ENCODE measurements at places on chromosomes 6 and 20.

- DNase-seq = no peak
These were observed 13.5 kb downstream of the FOXF2 start for GRCh38 chr6:1402868-1403267.

DNA sequence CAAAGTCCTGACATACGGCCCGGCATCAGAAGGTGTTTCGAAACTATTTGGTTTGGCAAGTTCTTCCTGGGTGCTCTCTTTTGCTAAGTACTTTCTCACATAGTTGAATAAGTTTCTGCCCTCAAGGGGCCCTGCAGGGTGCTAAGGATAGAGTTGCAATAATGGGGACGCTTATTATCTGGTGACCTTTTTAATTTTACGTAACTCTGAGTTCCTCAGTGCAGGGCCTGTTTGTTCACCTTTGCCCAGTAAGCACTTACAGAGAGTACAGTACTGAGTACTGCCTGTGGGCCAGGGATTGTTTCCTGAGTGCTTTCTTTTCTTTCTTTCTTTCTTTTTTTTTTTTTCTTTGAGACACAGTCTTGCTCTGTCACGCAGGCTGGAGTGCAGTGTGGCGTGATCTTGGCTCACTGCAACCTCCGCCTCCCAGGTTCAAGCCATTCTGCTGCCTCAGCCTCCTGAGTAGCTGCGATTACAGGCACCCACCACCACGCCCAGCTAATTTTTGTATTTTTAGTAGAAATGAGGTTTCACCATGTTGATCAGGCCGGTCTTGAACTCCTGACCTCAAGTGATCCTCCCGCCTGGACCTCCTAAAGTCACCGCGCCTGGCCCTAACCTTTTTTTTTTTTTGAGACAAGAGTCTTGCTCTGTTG is 4.5 kb upstream of the PXMP4 start:
- DNase-seq = no peak

DNA sequence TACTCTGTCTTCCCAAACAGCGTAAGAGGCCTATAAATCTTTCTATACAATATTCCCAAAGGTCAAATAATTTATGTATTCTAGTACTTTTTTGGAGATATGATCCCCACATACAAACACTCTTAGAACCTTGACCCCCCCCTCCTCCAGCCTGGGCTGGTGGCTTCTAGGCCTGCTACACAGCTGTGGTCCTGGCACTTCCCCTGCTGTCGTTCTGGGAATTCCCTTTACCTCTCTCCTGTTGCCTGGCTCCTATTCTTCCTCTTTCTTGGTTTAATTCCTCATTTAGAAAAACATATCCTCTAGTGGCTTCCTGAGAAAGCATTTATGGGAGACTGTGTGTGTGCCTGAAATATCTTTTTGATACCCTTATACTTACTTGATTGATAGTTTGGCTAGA is 4.1 kb upstream of the TXLNB start:
- DNase-seq = no peak

DNA sequence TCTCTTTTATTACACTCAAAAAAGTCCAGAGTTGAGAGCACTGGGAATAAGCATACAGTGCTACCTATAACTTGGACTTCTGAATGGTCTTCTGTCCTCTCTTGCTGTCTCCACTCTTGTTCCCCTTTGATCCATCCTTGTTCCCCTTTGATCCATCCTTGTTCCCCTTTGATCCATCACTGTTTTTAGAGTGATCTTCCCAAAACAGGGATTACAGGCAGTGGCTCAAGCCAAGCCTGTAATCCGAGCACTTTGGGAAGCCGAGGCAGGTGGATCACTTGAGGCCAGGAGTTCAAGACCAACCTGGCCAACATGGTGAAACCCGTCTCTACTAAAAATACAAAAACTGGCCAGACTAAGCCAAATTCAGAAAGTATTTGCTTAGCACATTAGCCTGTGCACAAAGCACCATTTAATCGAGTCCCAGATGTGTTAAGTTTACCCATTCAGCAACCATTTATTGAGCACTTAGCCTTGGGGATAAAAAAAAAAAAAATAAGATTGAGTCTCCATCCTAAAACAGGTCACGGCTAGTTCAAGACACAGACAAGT is 65.0 kb upstream of the NHSL1 start:
- DNase-seq = no peak

DNA sequence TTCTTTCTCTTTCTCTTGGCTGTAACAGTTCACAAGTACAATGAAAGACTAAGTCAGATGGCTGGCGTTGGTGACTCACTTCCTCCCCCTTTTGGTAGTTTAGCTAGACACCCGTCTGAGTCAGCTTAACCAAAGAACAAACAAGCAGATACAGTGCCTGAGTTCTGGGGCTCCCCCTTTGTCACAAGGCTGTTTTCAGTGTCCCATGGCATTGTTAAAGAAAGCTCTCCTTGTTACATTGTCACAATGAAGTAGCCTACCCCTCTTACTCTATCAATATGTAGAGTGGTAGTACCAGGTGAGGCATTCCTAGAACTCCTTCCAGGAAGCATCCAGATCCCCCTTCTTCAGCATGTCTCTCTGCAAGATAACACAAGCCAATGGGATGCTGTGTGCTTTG is 38.6 kb downstream of the KIAA0408 start:
- peak; percentile 84 for DNase-seq

- DNase-seq = no peak
These were observed 58.9 kb upstream of the LRRC1 start for GRCh38 chr6:53735896-53736295.

- DNase-seq = peak; percentile 71
These were observed 27.0 kb upstream of the TBC1D7 start for GRCh38 chr6:13355043-13355945.

- no peak for DNase-seq
These were observed 499.3 kb downstream of the CDKAL1 start for GRCh38 chr6:21033575-21034026.

- DNase-seq = no peak
These were observed 116.0 kb upstream of the MRPS10 start for GRCh38 chr6:42333612-42334011.

DNA sequence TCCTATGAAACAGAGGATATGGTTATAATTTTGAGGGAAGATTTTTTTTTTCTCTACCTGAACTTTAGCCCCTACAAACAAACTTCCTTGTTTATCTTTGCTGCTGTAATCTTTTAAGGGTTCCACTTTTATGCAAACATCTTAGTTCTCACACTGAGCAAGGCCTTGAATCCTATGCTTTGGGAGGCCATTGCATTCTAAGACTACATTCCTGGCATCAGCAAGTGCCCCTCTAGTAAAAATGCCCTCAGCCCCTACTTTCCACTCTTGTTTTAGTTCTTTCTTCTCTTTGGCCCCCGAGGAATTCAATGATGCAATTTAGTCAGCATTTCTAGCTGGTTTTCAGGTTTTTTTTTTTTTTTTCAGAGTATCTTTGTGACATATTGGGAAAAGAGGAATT is 8.1 kb upstream of the AHI1 start:
- DNase-seq = no peak

GRCh38 chr20:44739942-44740341 is 5.7 kb upstream of the KCNK15 start:
- DNase-seq = no peak

DNA sequence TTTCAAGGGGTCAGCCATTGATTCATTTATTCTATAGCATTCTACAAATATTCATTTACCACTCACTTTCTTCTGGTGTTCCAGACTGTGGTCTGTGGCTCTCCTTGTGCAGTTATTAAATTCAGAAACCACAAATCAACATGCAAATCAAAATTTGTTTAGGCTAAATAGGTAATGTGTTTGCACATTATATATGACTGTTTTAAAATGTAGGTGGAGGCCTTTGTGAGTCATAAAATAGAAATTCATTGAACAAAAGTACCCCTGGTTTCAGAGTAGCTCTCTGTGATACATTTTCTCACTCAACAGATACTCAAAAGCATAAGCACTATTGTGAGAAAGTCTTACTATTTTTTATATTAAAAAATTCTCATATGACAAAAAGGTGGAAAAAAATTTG is 385.5 kb upstream of the TSHZ2 start:
- DNase-seq = no peak

DNA sequence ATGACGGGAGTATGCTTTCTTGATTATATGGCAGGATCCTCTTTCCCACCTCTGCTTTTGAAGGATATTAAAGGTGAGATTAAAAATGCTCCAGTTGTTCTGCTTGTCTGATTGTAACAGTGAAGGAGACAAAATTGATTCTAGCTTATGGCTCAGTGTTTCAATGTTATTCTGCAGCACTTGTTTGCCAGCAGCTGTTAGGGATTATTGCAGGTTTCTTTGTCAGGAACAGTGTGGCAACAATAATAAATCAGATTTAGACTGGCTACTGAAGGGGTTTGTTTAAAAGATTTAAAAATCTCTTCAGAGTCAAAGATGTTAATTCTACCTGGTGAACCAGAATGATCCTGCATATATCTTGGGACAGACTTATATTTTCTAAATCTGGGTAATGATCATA is 126.9 kb downstream of the LAMA2 start:
- DNase-seq = no peak

DNA sequence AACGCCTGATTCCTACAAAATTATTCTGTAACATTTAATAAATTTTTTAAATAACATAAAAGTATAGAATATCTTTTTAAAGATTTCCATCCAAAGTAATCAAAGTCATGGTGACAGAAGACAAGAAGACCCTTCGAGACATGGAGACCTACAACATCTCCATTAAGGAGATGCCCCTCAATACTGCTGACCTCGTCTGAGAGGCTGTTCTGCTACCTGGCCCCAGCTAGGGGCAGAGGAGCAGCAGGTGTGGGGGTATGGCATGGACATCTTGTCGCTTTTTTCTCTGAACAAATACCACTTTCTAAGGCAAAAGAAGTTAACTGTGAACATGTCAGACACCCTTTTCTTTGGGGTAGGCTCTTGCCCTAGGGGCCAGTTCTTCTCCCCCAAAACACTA is 44.1 kb downstream of the BLOC1S5 start:
- DNase-seq = no peak

GRCh38 chr6:106165885-106166485 is 79.8 kb downstream of the PRDM1 start:
- DNase-seq = no peak

All from Karpas-422 (cell line).